ENCODE measurements at places on chromosomes 7 and 10.

- DNase-seq, result no peak
Measured at GRCh38 chr7:48522692-48523091, 351.4 kb downstream of the ABCA13 start.

GRCh38 chr10:71395621-71396020, 1.1 kb upstream of the CDH23 start:
- DNase-seq, result no peak

GRCh38 chr7:87058744-87059524, 520 bp downstream of the ELAPOR2 start:
- DNase-seq, result no peak

- no peak for DNase-seq
Measured at GRCh38 chr7:1219498-1219897, 13.2 kb upstream of the UNCX start.

GRCh38 chr7:141660259-141660658, 41.7 kb downstream of the DENND11 start:
- DNase-seq, result no peak

- no peak for DNase-seq
Measured at GRCh38 chr7:27602766-27603165, 59.9 kb downstream of the HIBADH start.

DNA sequence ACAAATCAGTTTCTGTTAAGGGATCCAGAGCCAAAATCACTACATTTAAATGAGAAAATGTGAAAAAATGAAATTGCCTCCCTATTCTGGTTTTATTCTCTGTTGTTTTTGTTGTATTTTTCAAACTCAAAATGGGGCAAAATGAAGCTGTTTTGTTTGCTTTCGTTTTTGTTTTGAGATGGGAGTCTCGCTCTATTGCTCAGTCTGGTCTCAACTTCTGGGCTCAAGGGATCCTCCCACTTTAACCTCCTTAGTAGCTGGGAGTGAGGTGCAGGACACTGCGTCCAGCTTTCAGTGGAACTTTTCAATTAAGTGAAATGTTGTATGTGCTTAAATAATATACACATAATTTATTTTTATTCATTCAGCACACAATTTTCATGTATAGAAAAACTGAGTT, 205.0 kb downstream of the SORCS1 start:
- no peak for DNase-seq

DNA sequence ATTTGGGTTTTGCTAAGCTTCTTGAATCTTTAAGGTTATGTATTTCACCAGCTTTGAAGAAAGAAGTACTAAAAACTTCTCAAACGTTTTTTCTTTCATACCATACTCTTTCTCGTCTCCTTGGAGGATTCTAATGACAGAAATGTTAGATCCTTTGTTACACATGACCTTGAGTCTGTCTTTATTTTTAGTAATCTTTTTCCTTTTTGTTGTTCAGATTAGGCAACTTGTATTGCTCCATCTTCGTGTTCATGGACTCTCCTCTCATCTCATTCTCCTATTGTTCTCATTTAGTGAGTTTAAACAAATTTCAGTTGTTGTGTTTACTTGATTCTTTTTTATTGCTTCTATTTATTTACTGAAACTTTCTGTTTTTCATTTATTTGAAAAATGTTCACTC, 73.7 kb downstream of the WDFY4 start:
- no peak for DNase-seq

DNA sequence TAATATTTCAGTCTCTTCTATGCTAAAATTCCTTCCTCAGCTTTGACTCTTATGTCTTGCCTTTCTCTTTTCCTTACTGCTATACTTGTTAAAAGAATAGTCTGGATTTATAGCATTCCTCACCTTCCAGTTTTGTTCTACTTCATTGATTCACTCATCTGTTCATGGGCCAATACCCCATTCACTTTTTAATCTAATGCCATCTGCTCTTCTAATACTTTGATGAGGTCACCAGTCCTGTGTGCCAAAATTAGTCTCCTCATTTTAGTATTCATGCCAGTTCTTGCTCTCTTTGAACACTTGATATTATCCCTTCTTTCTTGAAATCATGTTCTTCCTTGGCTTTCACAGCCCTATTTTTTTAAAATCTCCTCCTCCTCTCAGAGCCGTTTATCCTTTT, 19.3 kb downstream of the STK17A start:
- DNase-seq, result no peak

DNA sequence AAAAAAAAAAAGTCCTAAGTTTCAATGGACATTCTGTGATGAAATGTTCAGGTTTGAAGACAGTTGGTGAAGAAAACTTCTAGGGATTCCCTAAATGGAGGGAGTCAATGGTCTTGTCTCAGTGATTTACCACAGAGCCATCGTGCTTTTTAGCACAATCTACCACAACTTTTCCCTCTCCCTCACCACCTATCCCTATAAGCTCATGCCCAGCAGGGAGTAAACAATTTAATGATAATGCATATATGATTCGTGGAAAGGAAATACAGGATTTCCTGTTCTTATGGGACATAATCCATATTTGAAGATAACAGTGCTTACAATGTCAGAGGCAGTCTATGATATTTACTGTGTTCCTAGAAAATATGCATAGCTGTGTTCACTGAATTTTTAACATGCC, 38.4 kb upstream of the CD36 start:
- no peak for DNase-seq

GRCh38 chr7:76304888-76305375, 2.5 kb downstream of the HSPB1 start:
- DNase-seq, result no peak

DNA sequence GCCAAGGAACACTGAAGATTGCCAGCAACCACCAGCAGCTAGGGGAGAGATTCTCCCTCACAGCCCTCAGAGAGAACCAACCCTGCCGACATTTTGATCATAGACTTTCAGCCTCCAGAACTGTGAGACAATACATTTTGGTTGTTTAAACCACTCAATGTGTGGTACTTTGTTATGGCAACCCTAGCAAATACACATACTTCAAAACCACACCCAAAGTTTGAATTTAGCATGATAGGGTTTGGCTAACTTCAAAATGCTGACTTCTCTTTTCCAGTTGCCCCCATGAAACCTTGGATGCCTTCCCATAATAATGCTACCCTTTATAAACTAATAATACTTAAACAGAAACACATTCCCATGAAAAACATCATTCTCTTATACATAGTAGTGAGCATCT, 149.8 kb downstream of the DGKI start:
- DNase-seq, result no peak

DNA sequence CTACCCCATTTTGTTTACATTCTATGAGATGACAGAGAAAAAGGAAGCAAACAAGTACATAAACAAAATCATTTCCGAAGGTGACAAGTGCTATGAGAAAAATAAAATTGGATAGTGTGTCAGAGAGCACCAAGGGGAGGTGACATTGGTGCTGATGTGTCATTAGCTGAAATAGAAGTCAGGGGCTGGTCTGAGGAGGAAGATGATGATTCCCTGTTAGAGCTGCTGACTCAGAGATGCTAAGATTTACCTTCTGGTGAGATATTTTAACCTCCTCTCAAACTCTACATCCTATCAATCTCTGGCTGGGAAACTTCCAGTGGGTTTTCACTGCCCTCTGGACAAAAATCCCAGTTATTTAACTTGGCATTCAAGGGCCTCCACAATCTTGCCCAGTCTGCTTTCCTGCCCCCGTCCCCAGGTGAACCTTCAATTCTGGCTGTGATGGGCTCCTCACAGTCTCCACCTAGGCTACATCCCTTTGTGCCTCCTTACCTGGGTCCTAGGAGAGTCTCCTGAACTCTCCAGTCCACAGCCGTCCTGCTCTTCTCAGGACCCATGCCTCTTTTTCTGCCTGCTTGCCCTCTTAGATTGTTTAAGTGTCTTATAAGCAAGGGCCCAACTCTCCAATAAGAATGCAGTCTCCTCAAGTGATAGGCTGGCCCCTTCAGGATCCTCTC, 26.6 kb downstream of the DUSP5 start:
- DNase-seq, result no peak

- DNase-seq, result no peak
Measured at GRCh38 chr7:20152511-20152910, 64.7 kb downstream of the MACC1 start.

DNA sequence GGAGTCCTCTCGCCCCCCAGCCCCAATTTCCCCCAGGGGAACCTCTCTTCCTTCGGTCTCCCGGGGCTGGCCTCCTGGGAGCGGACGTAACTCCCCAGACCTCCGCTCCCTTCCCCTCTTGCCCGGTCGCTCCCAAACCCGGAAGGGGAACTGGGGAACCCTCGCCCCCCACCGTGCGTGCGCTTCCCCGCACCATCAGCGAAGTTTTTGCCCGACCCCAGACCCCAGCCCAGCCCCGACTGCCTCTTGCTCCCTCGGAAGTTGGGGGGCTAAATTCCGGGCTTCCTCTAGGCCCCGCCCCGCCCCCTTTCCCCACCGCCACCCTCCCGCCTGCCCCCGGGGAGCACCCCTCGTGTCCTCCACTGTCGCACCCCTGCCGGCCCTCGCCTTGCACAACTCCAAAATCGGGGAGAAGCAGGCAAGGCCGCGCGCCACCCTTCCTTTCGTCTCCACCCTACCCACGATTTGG, 436 bp downstream of the GNB2 start:
- no peak for DNase-seq

DNA sequence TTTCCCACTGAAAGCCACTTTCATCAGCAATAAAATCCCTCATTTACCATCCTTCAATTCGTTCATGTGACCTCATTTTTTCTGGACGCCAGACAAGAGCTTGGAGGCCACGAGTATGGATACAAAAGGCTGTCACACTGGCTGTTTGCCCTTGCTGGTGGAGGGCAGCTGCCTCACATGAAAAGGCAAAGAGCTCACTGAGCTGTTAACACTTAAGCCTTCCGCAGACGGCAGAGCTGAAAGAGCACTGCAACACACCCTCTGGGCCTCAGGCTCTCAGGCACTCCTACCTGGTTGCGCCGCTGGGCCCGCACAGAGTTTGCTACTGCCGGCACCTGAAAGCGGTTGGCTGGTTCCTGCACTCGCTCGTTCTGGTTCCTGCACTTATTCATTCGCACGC, 193.5 kb downstream of the CFTR start:
- no peak for DNase-seq

- DNase-seq, result no peak
Measured at GRCh38 chr10:14527915-14528314, 197.2 kb upstream of the FRMD4A start.

GRCh38 chr7:5827755-5828154, 46.3 kb upstream of the RNF216 start:
- no peak for DNase-seq

GRCh38 chr7:55532150-55532917, 40.0 kb downstream of the VOPP1 start:
- no peak for DNase-seq

- DNase-seq, result peak; percentile 51
Measured at GRCh38 chr7:135558337-135558767, 635 bp downstream of the NUP205 start.

GRCh38 chr7:87574630-87575029, 26.1 kb downstream of the ABCB1 start:
- DNase-seq, result no peak

GRCh38 chr10:94546049-94546900, 687 bp downstream of the HELLS start:
- no peak for DNase-seq

- no peak for DNase-seq
Measured at GRCh38 chr10:90819911-90820310, 37.9 kb downstream of the HTR7 start.

- no peak for DNase-seq
Measured at GRCh38 chr7:140039066-140039465, 23.7 kb downstream of the PARP12 start.

- no peak for DNase-seq
Measured at GRCh38 chr7:129948338-129948737, 4.4 kb downstream of the UBE2H start.

- no peak for DNase-seq
Measured at GRCh38 chr7:77184990-77185389, 14.6 kb downstream of the FGL2 start.

DNA sequence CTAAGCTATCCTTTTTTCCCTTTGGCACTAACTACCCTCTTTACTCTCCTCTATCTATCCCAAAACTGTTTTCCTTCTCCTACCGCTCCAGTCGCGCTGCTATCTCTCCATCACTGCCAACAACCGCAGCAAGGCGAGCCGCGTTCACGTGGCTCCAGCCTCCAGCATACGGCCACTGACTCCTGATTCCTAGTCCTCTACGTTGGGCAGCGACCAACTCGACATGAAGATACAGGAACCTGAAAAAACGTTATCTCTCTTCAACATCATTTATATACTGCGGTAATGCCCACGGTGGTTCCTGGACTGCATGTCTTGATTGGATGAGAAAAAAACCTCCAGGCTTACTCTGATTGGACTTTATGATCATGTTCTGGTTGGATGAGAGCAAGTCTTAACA, 129.5 kb downstream of the ZNF716 start:
- DNase-seq, result no peak

DNA sequence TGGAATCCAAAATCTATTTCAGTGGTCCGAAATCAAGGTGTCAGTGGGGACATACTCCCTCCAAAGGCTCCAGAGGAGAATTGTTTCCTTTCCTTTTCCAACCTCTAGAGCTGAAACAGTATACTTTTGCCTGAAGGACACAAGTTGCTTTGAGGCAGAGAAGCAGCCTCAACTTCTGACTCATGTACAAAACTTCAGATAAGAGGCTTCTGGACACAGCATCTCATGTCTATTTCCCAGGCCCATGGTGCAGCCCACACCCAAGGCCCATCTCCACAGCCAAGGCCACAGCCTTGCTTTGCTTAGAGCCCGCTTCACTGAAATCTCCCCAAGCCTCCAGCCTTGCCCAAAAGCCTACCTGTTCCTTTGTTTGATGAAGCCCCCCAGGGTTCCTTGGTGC, 68.9 kb downstream of the ZNF467 start:
- DNase-seq, result no peak

GRCh38 chr7:90298145-90299038, 22.7 kb downstream of the FAM237B start:
- no peak for DNase-seq

DNA sequence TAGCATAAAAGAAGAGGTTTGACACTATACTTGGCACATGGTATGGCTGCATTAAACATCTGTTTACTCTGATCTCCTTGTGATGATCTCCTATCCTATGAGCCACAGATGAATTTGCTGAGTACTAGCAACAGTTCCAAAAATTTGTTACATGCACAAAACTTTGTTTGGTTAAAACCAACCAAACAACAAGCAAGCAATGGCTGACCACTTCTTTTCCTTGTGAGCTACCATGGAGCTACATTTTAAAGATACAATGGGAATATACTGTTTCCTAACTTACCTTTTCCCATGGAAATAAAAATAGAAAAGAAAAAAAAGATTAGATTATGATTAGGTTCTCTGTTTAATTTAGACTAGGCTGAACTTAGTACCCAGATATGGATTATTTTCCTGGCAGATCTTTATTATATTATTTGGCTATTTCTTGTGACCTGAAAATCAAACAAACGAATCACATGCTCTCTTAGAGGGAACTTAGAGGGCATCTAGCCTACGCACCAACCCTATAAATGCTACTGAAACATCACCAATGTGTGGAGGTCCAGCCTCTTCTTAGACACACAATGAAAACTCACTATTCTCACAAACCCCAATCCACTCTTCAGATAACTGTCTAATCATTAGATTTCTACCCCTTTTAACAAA, 80.1 kb upstream of the FAM133B start:
- DNase-seq, result no peak

DNA sequence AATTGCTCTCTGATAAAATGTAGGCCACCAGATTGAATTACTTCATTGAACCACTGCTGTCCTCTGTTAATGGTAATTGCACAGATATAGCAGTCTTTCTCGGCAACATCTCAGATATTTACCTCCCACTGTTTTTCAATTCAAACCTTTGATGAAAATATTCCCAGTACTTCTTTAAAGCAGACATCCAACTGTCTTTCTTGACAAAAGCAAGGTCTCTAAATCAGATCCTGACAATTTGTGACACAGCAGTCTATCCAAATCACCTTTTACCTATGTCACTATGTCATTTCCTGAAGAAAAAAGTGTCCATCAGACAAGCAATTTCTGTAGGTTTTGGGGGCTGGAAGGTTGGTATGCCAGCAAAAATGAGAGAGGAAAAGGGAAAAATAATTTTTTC, 555.7 kb downstream of the AUTS2 start:
- DNase-seq, result no peak

All from NCI-H2081 treated with DMSO at 0.1 percent for 48 hours (cell line).